Activated naive CD8-positive, alpha-beta T cell treated with anti-CD3 and anti-CD28 coated beads for 36 hours (primary cell): ENCODE measurements at places on chromosomes 5 and 9. TPM values are rescaled to one million over a fixed set of nuclear protein-coding genes. Genes with fewer than 3 reads are reported as not detected.

The FREM1 gene
- total RNA-seq: not detected

The F2RL1 gene
- 2.9 TPM for total RNA-seq

- no peak for DNase-seq
Measured at GRCh38 chr5:64158827-64159226, 6.8 kb upstream of the RNF180 start.

DNA sequence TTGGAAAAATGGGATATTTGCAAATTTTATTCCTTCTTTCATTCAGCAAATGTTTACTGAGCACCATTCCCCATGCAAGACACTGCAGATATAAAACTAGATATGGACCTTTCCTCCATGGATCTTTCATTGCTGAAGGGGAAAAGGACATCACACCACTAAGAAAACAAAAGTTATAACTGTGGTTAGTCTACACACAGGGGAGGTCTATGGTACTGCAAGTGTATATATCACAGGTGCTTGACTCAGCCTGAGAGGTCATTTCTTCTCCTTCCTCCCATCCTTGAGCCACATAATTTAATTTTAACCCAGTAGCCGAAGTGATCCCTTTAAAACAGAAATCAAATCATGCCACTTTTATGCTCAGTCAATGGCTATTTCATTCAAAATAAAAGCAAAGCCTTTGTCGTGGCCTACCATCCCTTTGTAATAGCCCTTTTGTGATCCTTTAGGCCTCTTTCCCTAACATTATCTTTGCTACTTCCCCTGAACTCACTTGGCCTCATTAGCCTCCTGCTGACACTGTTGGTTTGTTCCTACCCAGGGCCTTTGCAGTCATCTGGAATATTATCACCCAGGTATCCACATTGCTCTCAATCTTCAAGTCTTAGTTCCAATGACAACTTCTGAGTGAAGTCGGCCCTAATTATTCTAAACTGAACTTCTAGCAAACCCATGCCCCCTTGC, 213.2 kb downstream of the GABRB2 start:
- DNase-seq: no peak

DNA sequence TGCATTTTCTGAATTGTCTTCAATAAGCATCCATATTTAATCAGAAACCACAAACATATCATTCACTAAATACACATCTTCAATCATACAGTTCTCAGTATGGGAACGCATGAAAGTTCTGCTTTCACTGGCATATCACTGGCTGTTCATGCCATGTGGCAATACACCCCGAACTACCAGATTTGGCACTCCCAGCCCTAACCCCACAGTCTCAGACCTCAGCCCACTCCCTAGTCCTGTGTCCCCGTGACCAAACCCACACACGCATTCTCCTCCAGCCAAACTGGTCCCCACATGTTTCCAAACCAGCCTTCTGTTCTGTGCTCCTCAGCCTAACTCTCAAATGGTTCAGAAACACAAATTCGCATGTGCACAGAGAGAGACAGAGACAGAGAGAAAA, 20.6 kb downstream of the KCNMB1 start:
- no peak for DNase-seq

The LCN6 gene
- total RNA-seq: not detected

The ZNF346 gene
- total RNA-seq: 18.2 TPM

- no peak for DNase-seq
Measured at GRCh38 chr9:111000202-111000601, 38.1 kb downstream of the LPAR1 start.

The GABRA6 gene
- total RNA-seq: not detected
